A549 treated with dexamethasone at 1 μM for 4 hours (cell line): ENCODE measurements at places on chromosomes 6 and 20. TPM values are rescaled to one million over a fixed set of nuclear protein-coding genes. Genes with fewer than 3 reads are reported as not detected.

AVP gene
- total RNA-seq = not detected in 5 replicates

BTN1A1 gene
- total RNA-seq = not detected in 5 replicates

PPP1R16B gene
- total RNA-seq = 0.11 to 0.19 TPM (median 0.13 TPM) in 5 replicates

C20orf173 gene
- not detected in 5 replicates for total RNA-seq

ANKRD6 gene
- total RNA-seq = 1.3 to 2.1 TPM (median 1.8 TPM) in 5 replicates

RALY gene
- total RNA-seq = 129 to 161 TPM (median 151 TPM) in 5 replicates
